NCI-H2081 treated with DMSO at 0.1 percent for 48 hours (cell line): ENCODE measurements at places on chromosomes 3 and 15.

GRCh38 chr15:64842986-64843561 lies 1.4 kb downstream of the PLEKHO2 start:
- DNase-seq = no peak

GRCh38 chr15:27587810-27588209 lies 511.3 kb downstream of the OCA2 start:
- no peak for DNase-seq

- no peak for DNase-seq
Measured at GRCh38 chr3:54193093-54193492, 70.7 kb downstream of the CACNA2D3 start.

- DNase-seq = no peak
Measured at GRCh38 chr3:96264701-96265100, 549.7 kb upstream of the EPHA6 start.

- DNase-seq = no peak
Measured at GRCh38 chr3:131031660-131032059, 5.0 kb downstream of the NEK11 start.

DNA sequence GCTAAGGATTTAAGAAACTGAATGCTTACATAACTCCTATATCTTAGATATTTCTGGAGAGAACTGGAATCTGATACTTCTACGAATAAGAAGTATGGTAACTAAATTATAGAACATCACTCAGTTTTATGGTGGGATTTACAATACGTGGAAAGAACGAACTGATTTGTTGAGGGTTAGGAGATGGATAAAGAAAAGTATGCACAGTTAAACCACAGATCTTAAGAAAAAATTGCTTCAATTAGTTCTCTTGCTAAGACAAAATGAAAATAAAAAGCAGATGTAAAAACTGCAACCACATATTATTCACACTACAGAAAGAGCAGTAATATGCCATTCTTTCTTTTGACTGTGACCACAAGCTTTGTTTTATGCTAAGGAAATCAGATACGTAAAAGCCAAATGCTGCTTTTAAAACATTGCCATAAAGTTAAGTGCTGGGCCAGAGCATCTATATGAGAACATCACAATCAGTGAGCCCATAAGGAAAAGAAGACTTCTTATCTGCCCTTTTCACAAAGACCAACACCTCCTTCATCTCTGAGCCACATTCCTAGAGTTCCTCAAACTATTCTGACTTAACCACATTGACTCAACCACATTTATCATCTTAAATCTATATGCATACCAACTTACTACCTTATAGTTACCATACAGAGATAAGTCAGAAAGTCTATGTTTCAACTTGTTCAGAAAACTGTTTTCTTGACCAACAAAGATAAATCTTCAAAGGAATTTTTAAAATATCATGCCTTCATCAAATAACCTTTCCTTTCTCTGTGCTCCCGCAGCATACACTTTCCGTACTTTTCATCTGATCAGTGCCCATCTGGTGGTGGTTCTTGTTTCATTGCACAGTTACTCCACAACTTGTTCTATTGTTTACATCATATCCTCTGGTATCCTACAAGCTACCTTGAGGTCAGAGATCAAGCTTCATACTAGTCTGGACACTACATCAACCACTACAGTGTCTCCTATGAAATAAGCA lies 61.7 kb downstream of the FSIP1 start:
- DNase-seq = no peak

- DNase-seq = no peak
Measured at GRCh38 chr3:51271172-51271571, 113.9 kb upstream of the MANF start.

GRCh38 chr3:171168086-171168485 lies 141.6 kb upstream of the SLC2A2 start:
- DNase-seq = no peak

GRCh38 chr3:117322866-117323265 lies 613.3 kb downstream of the TUSC7 start:
- no peak for DNase-seq

GRCh38 chr3:171971919-171972514 lies 67.4 kb upstream of the FNDC3B start:
- no peak for DNase-seq

DNA sequence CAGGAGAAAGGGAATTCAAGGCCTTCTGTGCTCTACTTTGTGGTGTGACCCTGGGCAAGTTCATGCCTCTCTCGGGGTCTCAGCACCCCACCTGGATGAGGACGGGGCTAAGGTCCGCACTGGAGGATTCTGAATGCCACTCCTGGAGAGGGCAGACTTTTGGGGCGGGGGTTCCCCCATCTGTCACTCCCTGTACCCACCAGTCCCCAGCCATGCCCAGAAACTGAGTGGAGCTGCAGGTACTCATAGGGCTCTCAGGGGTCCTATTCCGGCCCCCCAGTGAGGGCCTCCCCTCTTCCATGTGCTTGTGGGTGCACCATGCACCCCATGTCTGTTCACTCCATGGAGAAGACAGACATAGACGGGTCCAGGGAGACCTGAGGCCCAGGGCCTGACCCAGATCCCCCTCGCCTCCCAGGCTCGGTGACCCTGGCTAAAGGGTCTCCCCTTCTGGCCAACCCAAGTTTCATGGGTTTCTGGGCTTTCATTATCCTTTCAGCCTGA lies 26.0 kb downstream of the ACSBG1 start:
- DNase-seq = no peak
